ENCODE measurements at places on chromosomes 16 and 17. TPM values are rescaled to one million over a fixed set of nuclear protein-coding genes. Genes with fewer than 3 reads are reported as not detected.

USH1G gene
- total RNA-seq = not detected

FAM171A2 gene
- 3.4 TPM for total RNA-seq

COG7 gene
- 29.5 TPM for total RNA-seq

DPEP2NB gene
- total RNA-seq = not detected

TLE7 gene
- not detected for total RNA-seq

EIF5A gene
- total RNA-seq = 513 TPM

SLC52A1 gene
- under 0.01 TPM for total RNA-seq

SGSH gene
- 17.8 TPM for total RNA-seq
